ENCODE measurements at places on chromosomes 16 and 17.
A peak's percentile ranks its signal among the peaks of the same experiment; 100 is the strongest.

DNA sequence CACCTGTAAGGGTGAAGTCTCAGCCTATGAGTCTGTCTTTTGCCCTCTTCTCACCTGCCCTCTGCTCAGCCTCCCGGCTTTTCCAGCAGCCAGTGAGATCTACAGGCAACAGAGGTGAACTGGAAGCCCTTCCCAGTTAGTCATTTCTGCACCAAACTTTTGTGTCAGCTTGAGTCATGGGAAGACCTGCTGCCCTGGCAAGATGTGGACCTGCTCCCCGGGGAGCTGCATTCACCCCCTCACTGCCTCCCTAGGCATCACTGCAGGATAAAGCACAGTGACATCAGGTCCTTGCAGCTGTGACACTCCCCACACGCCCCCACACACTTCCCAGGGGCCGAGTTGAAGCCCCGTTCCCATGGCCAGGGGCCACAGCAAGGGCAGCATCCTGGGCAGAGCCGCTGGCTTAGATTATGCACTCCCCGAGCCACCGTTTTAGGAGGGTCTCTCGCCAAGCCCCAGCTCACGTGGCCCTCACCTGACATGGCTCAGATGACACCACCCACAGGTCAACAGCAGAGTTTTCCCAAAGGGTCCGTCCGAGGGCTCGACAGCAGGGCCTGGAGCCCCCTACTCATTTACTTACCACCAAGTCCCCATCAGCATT is 6.5 kb upstream of the ABR start:
- no peak for DNase-seq

GRCh38 chr16:24507959-24508480 is 31.3 kb upstream of the RBBP6 start:
- no peak for DNase-seq

GRCh38 chr16:55435387-55435786 is 43.6 kb upstream of the MMP2 start:
- DNase-seq, result no peak

- DNase-seq, result no peak
Observed at GRCh38 chr17:2089021-2089422, 34.1 kb downstream of the HIC1 start.

- DNase-seq, result no peak
Observed at GRCh38 chr16:84754956-84755672, 55.3 kb downstream of the USP10 start.

DNA sequence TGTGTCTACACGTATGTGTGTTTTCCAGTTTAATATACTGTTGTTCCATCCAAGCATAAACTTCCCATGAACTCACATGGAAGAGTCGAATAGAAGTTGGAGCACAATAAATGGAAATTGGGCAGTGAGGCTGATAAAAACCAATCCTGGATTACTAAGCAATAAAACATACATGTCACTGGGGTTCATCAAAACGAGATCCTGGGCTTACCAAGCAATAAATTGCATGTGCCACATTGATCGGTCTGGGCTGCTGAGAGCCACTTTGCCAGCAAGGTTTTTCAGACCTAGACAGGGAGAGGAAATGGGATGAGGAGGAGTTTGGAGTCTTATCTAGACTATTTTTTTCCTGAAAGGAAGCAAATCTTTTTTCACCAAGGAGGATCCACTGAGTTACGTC is 322.3 kb upstream of the C16orf82 start:
- DNase-seq, result no peak

DNA sequence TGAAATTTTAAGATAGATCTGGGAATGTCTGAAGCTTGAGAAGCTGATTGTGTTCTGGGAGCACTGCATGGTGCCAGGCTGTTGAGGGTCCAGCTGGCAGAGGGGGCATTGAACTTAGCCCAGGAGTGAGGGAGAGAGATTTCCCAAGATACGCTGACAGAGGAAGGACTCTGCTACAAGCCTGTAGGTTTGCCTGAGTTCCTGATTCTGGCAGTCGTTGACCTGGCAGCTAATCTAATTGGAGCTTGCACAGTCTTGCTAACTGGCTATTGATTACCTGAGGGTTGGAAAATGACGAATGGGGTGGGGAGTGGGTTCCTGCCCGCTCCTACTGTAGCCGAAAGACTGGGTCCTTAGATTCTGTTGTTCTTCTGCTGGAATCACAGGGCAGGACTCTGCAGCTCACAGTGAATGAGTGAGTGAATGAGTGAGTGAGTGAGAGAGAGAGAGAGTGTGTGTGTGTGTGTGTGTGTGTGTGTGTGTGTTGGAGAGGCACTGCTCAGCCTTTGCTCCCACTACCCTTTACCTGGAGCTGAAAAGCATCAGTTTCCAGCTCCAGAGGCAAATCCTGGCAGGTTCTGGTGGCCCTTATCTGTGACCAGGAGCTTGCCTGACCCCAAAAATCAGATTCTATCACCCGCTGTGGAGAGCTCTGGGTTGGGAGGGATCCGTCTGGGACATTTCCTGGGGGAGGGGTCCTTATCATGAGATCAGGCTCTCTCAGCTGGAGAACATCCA is 16.7 kb downstream of the CTRL start:
- DNase-seq, result no peak

- no peak for DNase-seq
Observed at GRCh38 chr16:53775821-53776431, 72.0 kb downstream of the FTO start.

DNA sequence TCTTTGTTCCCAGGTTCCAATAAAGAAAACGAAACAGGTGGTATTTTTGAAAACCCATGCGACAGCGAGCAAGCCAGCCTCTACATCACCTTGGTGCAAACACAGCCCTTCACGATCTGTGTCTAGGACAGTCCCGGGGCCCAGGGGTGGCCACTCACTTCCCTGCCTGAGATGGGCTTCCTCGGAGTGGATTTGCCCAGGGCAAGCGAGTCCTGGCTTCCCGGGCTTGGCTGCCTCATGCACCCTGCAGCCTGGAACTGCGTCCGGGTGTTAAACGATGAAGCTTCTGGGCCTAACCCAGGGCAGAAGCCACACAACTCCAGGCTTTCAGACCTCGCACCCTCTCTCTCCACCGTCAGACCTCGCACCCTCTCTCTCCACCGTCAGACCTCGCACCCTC is 66.0 kb downstream of the RPH3AL start:
- no peak for DNase-seq

GRCh38 chr17:62998665-62999393 is 32.8 kb downstream of the TANC2 start:
- DNase-seq, result no peak

- no peak for DNase-seq
Observed at GRCh38 chr17:7043497-7044198, at the start of gene SLC16A11. SLC16A11 (minus strand) TSS chr17:7044092; CDS start chr17:7043513, 579 bp downstream.

DNA sequence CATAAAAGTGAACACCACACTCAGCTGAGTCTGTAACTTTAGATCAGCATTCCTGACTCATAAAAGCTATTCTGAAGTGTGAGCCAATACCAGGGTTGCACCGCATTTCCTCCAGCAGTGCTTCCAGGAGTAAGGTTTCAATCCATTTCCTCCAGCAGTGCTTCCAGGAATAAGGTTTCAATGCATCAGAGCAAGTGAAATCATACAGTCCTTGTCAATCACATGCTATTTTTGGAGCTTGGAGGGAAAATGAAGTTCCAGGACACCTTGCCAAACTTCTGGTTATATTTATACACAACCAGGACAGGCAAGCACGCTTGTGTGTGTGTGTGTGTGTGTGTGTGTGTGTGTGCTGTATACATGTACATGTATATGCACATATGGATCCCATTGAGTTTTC is 327.6 kb downstream of the GRIN2A start:
- no peak for DNase-seq

GRCh38 chr17:76145231-76146052 is 4.4 kb upstream of the FOXJ1 start:
- DNase-seq, result peak; percentile 19

DNA sequence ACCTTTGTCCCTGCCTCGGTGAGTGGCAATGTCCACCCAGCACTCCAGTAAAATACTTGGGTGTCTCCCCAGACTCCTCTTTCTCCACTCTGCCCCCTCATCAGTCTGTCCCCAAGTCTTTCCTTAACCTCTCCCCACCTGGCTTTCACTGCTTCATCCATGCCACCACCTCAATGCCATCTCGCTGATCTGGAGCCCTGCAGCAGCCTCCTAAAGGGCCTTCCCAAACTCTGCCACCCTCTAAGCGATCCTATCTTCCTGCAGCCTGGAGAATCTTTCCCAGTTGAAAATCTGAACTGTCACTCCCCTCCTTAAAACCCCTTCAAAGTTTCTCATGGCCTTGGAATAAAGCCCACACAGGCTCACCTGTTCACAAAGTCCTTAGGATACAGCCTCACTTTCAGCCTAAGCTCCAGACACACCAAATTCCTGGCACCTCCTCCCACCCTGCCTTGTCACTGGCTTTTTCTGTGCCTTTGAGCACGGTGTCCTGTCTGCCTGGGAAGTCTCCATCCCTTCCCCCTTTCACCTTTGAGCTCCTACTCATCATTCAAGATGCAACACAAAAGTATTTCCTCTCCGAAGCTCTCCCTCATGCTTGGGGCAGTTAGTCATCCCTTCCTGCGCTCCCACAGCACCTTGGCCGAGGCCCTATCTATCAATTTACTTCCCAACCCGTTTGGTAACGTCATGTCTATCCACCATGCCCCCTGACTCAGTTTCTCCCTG is 2.8 kb downstream of the WNK4 start:
- DNase-seq, result no peak

DNA sequence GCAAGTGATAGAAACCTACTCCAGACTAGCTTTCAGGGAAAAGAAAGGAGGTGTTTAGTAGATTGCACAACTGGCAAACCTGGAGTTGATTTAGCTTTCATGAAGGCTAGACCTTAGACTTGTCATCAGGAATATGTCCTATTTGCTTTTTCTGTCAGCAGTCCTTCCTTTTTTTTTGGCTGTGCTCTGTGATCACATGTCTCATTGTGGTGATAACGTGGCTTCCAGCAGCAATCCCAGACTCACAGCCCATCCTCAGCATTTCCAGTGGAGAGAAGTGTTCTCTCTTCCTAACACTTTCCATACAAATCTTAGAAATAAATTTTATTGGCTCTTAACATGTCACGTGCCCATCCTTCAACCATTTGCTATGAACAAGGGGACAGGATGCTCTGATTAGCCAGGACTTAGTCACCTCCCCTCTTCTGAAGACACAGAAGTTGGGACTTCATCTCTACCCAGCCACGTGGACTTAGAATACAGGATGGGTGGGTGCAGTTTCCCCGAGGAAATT is 74.7 kb downstream of the CDH13 start:
- DNase-seq, result no peak

- no peak for DNase-seq
Observed at GRCh38 chr17:42025936-42026335, 6.0 kb downstream of the NKIRAS2 start.

- DNase-seq, result peak; percentile 63
Observed at GRCh38 chr16:3577302-3577752, at the start of gene NLRC3. NLRC3 (minus strand) TSS chr16:3577403; CDS start chr16:3565036, 12,367 bp downstream.
